ENCODE measurements at places on chromosomes 2 and 18.

- DNase-seq = no peak
Measured at GRCh38 chr18:76494231-76495005, 624 bp downstream of the ZNF516 start.

DNA sequence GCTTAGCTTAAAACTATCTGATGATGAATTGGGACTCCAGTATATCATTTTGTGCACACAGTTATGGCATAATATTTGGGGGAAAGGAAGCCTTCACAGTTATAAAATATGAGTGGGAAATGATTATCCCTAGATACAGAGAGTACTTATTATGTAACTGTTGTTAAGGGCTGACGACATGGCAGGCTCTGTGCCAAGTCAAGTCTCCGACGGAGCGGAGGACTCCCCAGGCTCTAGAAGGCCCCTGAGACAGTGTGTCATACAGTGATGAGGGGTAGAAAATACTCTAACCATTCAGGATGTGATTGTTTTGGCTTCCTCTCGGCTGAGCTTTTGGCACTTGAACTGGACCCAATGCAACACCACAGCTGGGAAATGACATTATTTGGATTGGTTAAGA, 211.8 kb downstream of the SLC8A1 start:
- no peak for DNase-seq

- no peak for DNase-seq
Measured at GRCh38 chr2:192983173-192983572, 788.4 kb upstream of the TMEFF2 start.

GRCh38 chr2:85042330-85042729, 71.4 kb downstream of the KCMF1 start:
- DNase-seq = no peak

DNA sequence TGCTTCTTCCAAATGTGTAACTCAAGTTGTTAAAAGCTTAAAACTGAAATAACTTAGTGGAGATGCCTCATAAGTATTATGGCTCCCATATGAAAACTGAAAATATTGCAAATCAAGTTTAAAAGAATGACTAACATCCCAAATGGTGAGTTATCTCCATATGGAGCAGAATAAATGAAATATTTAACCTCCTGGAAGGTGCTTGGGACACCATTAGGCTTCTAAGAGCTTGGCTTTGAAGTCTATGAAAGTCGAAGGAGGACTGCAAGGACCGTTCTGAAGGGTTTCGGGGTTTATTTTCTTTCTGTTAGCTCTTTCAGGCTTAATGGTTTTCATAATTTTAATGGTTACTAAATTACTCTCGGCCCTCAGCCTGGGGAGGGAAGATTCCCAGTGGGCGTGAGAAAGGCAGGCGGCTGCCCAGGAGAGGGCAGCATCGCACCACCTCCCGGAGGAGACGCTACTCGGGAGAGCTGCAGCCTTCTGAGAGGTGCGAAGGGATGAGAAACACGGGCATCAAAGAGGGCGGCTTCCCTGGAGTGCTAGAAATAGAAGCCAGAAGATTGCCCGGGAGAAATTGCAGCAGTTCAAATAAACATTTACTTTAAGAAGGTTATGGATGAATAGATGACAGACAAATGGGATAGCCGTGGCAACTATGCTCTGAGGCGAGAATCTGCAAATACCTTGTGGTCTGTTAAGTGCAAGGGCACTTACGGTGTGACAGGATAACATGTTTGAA, 43.1 kb downstream of the MAP3K19 start:
- peak; percentile 61 for DNase-seq

DNA sequence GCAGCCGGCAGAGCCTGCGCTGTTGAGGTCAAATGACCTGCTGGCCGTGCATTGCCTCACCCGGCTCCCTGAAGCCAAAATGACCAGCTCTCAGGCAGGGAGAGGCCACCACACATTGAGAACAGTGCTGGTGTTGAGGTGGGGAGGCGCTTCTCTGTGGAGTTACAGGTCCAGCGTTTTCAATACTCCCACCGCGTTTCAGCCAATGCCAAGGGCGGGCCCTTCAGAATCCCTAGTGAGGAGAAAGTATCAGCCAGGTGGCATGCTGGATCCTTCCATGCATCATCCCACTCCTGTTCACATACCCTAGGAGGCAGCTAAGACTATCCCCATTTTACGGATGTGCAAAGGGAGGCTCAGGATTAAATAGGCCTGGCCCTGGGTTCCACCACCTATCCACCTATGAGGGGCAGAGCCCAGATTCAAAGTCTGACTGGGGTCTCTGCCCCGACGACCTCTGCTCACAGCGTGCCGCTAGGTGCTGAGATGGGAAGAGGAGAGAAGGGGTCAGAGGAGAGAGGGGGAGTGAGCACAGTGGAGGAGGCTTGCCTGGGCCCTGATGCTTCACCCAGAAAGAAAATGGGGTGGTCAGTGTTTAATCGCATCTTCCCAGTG, 137.6 kb upstream of the ID2 start:
- no peak for DNase-seq

GRCh38 chr2:124985270-124985669, 960.2 kb downstream of the CNTNAP5 start:
- DNase-seq = no peak

GRCh38 chr2:176035013-176035691, 33.1 kb upstream of the LNPK start:
- no peak for DNase-seq

GRCh38 chr18:50866765-50867164, 12.2 kb upstream of the ME2 start:
- no peak for DNase-seq

DNA sequence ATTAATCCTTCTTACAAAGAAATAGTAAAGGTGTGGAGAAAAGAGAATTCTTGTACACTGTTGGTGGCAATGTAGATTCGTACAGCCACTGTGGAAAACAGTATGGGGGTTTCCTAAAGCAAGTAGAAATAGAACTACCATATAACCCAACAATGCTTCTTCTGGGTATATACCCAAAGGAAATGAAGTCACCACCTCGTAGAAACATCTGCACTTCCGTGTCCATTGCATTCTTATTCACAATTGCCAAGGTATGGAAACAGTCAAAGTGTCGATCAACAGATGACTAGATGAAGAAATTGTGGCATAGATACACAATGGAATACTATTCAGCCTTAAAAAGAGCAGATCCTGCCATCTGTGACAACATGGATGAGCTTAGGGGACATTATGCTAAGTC, 93.4 kb upstream of the TGIF1 start:
- no peak for DNase-seq

GRCh38 chr18:74139411-74139810, 8.2 kb downstream of the FBXO15 start:
- no peak for DNase-seq

- DNase-seq = no peak
Measured at GRCh38 chr2:207768168-207768865, 1.4 kb downstream of the FZD5 start.

DNA sequence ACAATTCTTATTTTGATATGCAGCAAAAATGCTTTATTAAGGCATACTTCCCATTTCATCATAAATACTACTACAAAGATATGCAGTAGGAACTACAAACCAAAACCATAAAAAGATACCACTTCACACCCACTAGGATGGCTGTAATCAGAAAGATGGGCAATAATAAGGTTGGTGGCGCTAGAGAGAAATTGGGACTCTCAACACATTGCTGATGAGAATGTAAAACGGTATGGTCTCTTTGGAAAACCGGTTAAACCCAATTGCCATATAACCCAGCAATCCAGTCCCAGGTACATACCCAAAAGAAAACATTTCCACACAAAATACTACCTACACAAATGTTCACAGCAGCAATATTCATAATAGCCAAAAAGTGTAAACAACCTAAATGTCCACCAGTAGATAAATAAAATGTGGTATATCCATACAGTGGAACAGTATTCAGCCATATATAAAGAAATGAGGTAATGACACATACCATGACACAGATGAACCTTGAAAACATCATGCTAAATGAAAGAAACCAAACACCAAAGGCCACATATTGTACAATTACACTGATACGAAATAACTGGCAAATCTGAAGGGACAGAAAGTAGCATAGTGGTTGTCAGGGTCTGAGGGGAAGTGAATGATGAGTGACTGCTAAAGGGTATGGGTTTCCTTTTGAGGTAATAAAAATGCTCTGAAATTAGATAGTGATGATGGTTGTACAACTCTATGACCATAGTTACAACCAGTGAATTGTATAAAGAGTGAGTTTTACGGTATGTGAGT, 12.7 kb downstream of the SP3 start:
- no peak for DNase-seq

DNA sequence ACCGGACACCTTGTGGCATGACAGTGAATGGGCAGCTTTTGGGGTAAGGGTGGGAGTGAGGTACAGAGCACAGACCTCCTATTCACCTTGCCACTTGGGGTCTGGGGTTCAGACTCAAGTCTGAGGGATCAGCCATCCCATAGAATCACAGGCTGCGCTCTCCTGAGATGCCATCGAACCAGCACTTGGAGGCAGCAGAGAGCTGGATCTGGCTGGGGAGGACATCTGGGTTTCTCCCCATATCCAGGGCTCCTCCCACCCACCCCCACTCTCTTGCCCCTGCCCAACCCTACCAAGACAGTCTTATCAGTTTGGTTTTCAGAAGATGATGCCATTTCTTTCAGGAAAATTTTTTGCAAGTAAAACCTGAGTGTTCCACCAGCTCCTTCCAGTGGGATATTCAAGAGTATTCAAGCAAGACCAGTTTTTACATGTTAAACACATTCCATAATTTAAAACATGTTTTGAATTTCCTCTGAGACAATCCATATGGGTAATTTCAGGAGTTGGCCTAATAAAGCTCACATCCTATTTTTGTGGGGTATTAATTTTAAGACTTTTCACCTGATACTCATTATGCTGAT, 29.2 kb upstream of the TEX44 start:
- peak; percentile 74 for DNase-seq

DNA sequence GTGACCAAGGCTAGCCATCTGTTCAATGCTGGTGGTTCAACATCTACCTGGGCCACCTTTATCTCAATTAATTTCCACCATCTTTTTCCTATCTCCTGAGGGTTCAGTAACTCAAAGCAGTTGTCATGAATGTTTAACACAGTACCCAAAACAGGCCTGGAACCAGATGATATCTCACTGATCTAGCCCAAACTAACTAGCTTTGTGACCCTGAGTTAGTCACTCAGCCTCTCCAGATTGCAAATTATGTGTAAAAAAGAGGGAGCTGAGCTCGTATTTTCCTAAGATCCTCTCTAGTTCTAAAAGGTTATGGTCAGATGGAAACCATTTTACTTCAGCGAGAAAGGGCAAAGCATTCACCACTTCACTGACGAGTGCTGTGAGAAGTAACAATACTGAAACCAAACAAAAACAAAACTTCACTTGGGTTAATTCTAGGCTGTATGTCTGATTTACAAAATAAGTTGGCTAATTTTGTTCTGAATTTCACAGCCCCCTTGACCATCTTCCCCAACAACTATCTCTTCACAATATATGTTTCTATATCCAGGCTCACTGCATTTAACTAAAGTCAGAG, 14.8 kb downstream of the SPRED2 start:
- no peak for DNase-seq

DNA sequence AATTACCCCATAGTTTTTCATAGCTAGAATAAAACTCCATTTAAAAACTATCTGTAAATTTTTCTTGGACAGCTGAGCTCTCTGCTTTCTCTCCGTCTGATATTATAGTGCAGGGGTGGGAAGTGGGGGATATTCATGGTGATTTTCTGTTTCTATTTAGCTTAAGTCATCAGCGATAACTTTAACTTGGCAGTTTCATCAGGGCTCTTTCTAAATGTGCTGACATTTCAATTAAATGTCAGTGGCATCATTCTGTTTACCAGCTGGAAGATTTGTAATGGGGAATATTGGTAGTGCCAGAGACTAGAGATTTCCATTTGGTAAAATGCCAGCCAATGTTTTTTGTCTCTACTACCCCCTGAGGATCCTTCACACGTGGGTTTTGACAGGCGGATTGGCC, 53.5 kb upstream of the CAPN13 start:
- DNase-seq = no peak

DNA sequence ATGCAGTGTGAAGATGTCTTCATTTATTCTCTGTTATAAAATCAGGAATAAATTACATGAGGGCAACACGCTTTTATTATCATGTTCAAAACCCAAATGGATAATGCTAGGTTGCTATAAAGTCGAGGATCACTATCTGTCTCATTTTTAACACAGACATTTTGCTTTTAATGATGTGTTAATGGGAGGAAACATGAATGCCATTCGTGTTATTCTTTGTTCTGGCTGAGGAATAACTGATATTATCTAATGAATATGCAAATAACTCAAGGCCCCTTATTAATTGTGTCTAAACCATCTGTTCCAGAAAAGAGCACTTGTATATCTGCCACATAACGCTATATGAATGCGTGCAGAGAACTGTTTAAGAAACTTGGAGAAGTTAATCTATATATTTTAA, 576.1 kb downstream of the DCDC2C start:
- DNase-seq = no peak

- DNase-seq = no peak
Measured at GRCh38 chr18:61972389-61973264, 79.8 kb upstream of the RNF152 start.

GRCh38 chr2:175468431-175469098, 287.1 kb upstream of the ATP5MC3 start:
- DNase-seq = no peak

- no peak for DNase-seq
Measured at GRCh38 chr18:21054252-21054821, 57.3 kb downstream of the ROCK1 start.

- DNase-seq = no peak
Measured at GRCh38 chr2:168272225-168272624, 24.8 kb upstream of the STK39 start.

DNA sequence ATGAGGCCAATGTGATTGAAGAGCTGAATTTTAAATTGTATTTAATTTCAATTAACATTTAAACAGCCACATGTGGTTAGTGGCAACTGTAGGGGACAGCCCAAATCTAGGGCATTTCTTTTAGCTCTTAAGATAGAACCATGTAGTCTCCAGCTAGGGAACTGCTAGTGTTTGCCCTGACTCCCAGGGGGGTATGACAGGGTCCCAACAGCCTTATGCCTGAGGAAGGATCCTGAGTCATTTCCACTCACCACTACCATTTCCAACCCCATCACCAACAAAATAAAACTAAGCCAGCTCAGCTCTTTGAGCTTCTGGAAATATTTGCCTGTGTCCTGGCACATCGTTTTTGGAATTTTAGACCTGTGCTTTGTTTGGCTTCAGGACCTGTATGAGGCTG, 13.7 kb upstream of the GMCL1 start:
- DNase-seq = no peak

- no peak for DNase-seq
Measured at GRCh38 chr2:10221976-10222870, 80.5 kb upstream of the HPCAL1 start.

- DNase-seq = no peak
Measured at GRCh38 chr2:98643496-98644100, 35.2 kb downstream of the UNC50 start.

DNA sequence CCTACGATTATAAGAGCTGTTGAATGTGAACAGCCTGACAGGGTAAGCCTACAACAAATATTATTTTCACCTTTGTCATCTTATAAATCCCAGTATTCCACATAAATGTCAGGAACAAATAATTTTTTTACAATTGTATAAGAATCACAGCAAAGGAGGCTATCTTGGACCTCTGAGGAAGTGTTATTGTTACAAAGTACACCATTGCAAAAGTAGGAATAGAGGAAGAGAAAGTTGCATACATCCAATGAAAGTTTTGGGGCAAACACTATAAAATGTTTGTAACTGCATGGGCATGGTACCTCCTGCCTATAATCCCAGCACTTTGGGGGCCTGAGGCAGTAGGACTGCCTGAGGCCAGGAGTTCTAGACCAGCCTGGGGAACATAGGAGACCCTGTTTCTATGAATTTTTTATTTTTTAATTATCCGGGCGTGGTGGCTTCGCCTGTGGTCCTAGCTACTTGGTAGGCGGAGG, 715 bp upstream of the MEMO1 start:
- no peak for DNase-seq

- DNase-seq = no peak
Measured at GRCh38 chr2:172102391-172103359, at the start of gene DLX2. Gene DLX2 (minus strand): TSS chr2:172102900. CDS start chr2:172102538, 362 bp downstream.
